ENCODE measurements at places on chromosomes 5 and 9.
A peak's percentile ranks its signal among the peaks of the same experiment; 100 is the strongest.

DNA sequence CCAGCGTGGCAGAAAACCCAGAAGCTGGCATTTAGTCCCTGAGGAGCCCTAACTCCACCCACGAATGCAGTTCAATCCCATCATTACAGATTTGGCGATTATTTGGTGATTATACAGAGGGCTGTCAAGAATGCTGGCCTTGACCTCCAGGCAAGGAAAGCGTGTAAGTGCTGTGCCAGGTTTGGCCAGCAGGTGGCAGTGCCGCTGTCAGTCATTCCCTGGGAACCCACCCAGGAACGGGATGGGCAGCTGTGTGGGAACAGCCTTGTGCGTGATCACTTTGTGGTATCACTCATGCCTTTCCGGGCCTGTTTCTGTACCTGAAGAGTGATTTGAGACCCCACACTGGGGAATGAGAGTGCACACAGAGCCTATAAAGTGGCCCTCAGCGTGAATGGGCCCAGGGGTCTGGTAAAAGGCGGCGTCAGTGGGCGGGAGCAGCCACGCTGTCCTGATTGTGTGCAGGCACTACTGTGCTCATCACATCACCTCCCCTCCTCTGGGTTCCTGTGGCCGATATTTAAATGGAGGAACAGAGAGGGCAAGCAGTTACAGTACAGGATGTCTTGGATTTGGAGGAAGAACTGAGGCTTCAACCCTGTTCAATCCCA, 215.6 kb downstream of the ROR2 start:
- DNase-seq, result peak; percentile 59

DNA sequence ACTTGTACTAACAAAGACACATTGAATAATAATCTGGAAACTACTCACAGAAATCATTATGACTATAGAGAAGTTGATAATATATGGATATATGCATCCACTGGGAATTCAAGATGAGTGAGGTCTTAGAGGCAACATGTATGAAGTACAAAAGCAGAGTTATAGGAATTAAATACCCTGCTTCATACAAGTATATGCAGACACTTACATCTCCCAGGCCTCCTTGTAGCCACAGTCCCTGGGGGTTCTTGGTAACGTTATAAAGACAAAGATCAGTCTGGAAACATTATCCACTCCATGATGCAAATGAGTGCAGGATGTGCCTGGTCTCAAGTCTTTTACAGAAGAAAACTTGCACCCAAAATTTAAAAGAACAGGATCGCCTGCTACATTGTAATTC, 92.4 kb upstream of the ANXA1 start:
- DNase-seq, result no peak

DNA sequence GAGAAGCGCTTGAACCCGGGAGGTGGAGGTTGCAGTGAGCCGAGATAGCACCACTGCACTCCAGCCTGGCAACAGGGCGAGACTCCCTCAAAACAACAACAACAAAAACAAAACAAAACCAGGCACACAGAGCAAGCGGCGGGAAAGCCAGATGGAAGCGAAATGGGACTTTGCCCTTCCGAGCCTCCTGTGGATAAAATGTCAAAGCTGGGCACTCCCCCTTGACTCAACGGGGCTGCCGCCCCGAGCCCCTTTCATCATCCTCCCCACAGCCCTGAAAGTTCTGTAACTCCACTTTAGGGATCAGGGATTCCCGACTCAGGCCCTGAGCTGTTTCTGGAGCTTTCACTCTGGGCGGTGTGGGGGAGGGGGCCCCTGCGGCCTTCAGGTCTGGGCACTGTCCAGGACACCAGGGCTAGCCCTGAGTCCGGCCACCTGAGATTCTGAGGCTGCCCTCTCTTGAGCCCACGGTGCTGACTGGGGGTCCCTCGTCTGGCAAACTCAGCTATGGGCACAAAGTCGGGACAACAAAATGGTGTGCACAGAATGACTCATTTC, 30.6 kb upstream of the OBP2B start:
- no peak for DNase-seq

DNA sequence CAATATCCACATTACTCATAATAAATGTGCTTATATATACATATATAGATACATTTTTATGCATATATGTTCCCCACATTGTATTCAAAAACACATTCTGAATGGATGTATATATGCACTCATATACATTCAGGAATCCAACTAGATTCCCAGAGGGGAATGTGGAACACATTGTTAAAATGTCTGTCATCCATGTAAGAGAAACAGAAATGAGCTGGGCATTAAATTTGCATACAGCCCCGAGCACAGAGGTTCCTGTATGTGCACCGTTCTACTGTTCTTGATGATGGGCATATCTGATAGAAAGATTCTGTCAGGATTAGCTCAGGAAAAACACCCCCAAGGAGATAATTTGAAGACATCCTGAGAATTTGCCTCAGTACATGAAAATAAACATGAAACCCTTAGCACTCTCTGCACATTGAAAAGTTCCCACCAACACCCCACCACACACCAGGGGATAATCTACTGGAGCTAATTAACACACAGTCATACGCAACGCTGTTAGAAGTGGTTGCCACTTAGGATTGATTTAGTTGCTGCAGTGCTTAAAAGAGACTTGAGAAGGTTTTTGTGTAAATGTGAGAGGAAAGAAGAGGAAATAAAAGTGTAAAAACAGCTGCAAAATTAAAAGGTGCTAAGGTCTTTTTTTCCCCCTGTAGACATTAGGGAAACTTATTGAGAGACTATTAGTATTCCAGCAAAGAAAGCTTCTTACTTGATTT, 223.3 kb downstream of the SLF1 start:
- DNase-seq, result no peak

DNA sequence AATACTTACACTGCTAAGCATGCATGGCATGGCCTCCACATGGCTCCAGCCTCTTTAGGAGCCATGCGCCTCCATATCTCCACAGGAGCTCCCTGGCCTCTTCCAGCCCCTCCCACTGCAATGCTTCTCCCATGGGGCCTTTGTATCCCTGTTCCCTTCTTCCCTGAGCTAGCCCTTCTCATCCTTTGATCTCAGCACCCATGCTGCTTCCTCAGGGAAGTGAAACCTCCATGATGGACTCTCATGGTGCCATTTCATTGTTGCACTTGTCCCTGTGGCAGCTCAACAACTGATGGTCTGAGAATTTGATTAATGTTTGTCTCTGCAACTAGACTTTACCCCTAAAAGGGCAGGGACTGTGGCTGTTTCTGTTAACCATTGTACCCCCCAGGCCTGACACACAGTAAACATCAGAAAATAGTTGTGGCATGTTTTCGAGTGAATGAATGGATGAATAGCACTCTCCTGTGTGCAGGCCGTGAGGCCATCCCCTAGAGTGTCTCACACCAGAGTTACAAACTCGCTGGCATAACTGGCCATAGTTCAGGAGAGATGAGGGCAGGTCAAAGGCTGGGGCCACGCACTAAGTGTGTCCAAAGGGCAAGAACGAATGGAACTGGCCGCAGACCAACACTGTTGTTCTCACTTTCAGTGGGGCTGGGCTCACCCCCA, 6.6 kb downstream of the IDNK start:
- no peak for DNase-seq

DNA sequence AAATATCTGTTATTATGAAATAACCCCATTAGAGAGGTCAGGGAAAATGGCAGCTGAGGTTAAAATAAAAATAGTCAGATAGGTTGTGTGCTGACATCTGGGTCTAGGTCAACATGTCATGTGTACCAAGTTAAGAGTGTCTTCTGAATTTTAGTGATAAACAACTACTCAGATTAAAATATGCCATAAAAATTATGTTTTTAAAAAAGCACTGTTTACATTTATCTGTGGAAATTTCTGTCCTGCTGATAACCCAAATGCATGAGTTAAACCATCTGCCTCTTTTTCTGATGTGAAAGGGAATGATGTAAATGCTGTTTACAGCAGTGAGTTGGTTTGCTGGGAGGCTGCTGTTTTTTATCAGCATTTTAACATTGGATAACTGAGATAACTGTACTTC, 361.2 kb upstream of the TARS1 start:
- DNase-seq, result no peak

DNA sequence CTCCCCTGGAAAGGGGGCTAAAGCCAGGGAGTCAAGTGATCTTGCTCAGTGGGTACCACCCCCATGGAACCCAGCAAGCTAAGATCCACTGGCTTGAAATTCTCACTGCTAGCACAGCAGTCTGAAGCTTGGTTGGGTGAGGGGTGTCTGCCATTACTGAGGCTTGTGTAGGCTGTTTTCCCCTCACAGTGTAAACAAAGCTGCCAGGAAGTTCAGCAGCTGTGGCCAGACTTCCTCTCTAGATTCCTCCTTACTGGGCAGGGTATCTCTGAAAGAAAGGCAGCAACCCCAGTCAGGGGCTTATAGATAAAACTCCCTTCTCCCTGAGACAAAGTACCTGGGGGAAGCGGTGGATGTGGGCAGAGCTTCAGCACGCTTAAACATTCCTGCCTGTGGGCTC, 17.1 kb upstream of the EPB41L4A start:
- DNase-seq, result no peak

DNA sequence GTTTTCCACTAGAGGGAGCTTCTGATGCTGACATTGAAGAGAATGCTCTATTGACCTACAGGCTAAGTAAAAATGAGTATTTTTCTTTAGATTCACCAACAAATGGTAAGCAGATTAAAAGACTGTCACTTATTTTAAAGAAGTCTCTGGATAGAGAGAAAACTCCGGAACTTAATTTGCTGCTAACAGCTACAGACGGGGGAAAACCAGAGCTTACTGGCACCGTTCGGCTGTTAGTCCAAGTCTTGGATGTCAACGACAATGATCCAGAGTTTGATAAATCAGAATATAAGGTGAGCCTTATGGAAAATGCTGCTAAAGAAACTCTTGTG, 764 bp downstream of the PCDHA11 start:
- DNase-seq, result no peak

DNA sequence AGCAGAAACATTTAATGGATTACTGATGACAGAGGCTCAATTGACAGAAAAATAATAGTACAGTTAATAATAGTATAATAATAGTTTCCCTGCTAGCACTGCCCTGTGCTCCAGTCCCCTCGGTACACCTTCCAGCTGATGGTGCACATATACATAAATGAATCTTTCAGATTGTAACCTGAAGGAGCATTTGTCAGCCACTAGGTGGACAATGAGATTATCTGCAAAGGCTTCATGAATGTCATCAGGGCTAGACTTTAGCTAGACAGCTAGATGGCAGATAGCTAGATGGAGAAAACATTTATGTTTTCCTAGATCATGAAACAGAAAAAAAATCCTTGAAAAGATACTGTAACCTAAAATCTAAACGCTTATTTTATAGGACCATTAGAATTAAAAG, 304.4 kb upstream of the SMC2 start:
- DNase-seq, result no peak

- DNase-seq, result no peak
These were observed 115.5 kb downstream of the SLC12A2 start for GRCh38 chr5:128199104-128199503.

- no peak for DNase-seq
These were observed 120.0 kb downstream of the C5orf15 start for GRCh38 chr5:133848341-133848811.

GRCh38 chr5:41507501-41507900, 2.9 kb downstream of the PLCXD3 start:
- DNase-seq, result no peak

DNA sequence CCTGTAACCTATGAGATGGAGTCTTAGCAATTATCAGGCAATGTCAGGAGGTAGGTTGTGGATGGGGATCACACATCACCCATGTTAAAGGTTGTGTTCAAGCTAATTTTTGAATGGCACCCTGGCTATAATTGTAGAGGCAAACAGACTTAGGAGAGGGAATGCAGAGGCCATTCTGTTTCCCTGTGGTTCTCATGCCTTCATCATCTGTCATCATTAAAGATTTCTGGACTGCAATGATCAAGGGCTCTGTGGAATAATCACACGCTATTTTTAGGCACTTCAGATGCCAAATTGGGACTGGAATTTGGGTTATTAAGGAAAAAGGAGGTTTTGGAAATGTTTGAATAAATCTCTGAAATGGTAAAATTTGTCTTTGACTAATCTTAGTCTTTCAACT, 1065.4 kb downstream of the TAF11L14 start:
- DNase-seq, result no peak

DNA sequence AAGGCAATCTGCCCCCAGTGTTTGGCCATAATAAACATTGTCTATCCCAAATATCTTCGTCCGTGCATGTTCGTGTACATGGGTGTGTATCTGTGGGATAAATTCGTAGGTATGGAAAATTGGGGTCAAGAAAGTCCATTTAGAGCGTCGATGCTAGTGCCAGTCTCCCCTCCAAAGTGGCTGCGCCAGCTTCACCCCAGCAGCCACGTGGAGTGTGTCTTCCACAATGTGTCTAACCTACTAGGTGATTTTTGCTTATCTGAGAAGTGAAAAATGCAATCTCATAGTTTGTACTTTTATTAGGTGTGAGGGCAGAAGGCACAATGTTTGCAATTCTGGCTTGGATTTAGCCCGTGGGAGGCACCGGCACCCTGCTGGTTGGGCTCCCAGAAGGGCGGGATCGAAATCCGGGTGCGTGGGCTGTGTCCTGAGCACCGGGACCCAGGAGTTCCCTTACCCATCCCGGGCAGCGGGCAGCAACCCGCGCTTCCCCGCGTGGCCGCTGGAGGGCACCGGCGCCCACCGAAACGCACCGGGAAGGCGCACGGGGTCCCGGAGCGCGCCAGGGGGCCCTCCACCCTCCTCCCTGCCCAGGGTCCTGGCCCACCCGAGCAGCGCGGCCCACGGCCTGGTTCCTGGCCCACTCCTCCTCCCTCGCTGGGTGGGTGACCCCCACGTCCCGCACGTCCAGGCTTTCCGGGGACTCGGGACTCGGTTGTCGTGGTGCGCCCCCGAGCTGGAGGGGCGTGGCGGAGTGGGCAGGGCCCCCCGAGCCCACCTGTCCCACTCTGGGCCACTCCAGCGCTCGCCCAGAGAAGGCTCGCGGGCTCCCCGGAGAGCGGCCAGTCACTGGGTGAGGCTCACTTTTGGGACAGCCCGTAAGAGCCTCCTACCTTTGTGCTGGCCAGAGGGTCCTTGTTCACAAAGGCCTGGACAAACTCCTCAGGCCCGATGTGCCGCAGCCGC, 55.4 kb upstream of the RNF130 start:
- no peak for DNase-seq

GRCh38 chr9:91807643-91808246, 142.3 kb downstream of the ROR2 start:
- no peak for DNase-seq

DNA sequence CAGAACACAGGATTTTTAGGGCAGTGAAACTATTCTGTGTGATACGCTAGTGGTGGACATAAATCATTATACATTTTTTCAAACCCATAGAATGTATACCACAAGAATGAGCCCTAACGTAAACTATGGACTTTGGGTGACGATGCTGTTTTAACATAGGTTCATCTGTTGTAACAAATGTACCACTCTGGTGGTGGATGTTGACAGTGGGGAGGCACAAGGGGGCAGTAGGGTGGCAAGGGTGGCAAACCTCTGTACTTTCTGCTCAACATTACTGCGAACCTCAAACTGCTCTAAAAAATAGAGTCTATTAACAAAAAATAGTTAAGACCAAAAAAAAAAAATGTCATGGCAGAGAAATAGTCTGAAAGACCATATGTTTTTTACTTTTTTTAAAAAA, 9.1 kb upstream of the MVB12B start:
- no peak for DNase-seq

DNA sequence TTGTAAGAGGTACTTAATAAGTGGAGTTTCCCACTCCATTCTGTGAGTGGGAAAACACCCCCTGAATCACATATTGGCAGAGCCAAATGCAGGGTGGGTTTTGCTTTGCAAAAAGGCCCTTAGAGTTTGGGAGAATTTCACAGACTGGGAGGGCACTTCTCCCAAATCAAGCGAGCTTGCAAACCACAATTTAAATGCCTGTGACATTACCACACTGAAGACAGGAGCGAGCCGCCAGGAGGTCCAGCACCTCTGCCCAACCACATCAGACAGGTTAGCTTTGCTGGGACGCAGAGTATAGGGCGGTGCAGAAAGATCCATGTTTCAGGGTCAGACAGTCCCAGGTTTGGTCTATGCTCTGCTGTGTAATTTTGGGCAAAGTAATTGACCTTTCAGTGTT, 2.3 kb downstream of the ALAD start:
- DNase-seq, result no peak

Measured in stimulated activated CD4-positive, alpha-beta T cell treated with anti-CD3 and anti-CD28 coated beads, TNF-alpha, amount 100 ng/mL, for 24 hours (primary cell).